ENCODE measurements at places on chromosomes 16 and 17.

- DNase-seq = no peak
Measured at GRCh38 chr16:70294385-70295025, 4.5 kb upstream of the DDX19B start.

DNA sequence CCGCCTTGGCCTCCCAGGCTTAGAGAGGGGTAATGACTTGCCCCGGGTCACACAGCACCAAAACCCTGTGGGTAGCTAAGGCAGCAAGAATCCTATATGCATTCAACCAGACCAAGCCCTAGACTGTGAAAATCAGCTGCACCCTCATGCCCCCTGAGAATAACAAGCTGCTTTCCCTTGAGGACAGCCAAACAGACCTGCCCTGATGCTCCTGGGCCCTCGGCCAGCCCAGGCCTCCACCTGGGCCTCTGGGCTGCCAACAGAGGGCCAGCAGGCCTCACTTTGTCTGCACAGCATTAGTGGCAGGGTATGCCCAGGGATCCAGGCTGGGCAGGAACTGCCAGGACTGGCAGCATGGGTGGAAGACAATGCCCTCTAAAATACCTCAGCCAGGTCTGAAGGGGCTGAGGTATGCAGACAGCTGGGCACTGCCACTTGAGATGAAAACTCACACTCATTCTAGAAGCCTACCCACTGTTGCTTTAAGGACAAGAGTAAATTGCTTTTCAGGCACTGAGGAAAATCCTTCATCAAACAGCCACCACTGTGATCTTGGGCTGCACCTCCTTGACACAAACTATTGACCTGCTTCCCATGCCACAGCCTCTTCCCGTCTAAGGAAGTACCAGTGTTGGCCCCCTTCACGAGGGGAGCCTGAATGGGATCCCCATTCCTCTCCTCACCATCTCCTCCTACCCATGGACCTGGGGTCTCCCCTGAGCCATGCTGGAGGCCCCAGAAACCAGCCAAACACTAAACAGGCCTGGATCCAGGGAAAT, 8.8 kb downstream of the ST3GAL2 start:
- no peak for DNase-seq

DNA sequence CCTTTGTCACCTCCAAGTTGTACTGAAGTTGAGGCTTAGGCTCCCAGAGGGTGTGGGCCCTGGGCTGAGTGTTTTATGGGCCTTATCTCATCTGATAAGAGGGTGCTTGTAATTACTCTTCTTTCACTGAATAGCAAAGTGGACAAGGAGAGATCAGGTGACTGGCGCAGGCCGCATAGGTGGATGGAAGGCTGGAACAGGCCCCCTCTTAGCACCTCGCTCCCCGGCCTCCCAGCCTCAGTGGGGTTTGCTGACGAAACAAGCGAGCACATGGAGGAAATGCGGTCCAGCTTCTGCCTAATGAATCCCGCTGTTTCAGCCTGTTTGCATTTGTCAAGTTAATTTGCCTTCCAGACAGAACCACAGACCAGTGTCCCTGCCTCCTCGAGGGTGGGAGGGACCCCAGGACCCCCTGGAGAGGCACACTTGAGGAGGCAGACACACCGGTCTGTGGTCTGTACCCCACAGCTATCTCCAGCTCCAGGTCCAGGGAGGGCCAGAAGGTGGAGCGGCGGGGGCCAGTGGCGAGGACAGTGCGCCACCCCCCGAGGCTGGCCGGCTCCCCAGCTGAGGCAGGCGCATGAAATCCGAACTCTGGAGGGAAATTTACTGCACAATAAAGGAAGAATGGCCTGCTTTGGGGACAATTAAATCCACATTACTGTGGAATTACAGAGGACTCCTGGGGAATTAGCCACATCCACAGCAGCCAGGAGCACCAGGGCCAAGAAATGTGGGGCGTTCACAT, 123.4 kb downstream of the NTN1 start:
- no peak for DNase-seq

DNA sequence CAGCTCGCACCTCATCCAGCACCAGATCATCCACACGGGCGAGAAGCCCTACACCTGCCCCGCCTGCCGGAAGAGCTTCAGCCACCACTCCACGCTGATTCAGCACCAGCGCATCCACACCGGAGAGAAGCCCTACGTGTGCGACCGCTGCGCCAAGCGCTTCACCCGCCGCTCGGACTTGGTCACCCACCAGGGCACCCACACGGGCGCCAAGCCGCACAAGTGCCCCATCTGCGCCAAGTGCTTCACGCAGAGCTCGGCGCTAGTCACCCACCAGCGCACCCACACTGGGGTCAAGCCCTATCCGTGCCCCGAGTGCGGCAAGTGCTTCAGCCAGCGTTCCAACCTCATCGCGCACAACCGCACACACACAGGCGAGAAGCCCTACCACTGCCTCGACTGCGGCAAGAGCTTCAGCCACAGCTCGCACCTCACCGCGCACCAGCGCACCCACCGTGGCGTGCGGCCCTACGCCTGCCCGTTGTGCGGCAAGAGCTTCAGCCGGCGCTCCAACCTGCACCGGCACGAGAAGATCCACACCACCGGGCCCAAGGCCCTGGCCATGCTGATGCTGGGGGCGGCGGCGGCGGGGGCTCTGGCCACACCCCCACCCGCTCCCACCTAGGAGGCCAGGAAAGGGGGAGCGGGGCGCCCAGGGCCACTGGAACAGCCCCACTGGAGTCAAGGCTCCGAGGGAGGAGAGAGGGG, 7.5 kb downstream of the ZNF205 start:
- no peak for DNase-seq

GRCh38 chr17:4721203-4722135, 9.8 kb upstream of the MED11 start:
- DNase-seq = no peak

DNA sequence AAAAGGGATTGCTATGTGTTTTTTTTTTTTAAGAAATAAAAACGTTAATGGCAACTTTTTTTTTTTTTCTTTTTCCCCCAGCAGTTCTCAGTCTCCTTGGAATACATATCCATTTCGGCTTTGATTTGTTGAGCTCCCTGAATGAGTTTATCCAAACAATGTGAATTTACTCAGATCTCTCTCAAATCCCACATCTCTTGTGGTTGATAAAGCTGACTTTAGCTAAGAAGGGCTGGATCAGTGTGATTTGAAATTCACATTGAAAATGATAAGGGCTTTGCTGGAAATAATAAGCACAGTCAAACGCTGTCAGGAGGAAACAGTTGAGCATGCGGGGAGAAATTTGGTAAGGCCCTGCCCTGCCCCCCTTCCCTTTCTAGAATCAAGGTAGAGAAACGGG, 74.1 kb upstream of the IRX3 start:
- DNase-seq = no peak

DNA sequence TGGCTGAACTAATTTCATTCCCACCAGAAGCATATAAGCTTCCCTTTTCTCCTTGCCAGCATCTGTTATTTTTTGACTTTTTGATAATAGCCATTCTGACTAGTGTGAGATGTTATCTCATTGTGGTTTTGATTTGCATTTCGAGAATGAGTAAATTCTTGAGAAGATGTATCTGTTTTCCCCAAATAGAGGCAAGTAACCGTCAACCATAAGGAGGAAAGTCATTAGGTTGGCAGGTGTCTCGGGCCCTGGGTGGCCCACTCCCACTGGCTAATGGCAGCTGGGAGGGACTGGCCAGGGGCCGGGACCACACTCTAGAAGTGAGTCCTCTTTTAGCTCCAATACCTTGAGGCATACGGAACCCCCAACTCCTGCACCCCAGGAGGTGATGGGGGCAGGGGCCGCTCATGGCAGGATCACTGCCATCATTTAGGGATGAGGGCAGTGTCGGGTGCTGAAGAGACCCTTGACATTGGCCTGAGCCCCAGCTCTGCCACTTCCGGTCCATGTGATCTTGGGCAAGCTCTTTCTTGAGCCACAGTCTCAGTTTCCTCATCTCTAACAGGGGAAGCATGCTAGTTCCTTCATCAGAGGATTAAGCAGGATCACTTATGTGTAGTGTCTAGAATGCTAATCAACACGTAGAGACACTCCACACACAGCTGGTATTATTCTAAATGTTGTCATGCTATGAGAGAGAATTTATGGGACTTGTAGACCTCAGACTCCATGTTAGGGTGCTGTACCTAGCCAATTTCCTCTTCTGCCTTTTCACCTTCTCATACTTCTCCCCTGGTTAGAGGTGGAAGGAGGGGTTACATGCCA, 44.3 kb downstream of the RGS9 start:
- DNase-seq = no peak

GRCh38 chr16:78648517-78648916, 549.1 kb downstream of the WWOX start:
- DNase-seq = no peak

GRCh38 chr17:15649861-15650421, 30.4 kb upstream of the FBXW10B start:
- no peak for DNase-seq

DNA sequence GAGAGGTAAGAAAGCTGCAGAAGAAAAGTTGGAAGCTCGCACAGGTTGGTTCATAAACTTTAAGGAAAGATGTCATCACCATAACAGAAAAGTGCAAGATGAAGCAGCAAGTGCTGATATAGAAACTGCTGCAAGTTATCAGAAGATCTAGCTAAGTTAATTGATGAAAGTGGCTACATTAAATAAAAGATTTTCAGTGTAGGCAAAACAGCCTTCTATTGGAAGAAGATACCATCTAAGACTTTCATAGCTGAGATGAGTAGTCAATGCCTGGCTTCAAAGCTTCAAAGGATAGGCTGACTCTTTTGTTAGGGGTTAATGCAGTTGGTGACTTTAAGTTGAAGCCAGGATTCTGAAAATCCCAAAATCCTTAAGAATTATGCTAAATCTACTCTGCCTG, 24.0 kb downstream of the CYLD start:
- DNase-seq = no peak

GRCh38 chr17:18959071-18959844, 7.3 kb downstream of the SLC5A10 start:
- DNase-seq = no peak

- DNase-seq = no peak
Measured at GRCh38 chr16:31074814-31075183, 577 bp downstream of the ZNF646 start.

- DNase-seq = no peak
Measured at GRCh38 chr16:13507530-13507929, 412.4 kb upstream of the ERCC4 start.

- DNase-seq = no peak
Measured at GRCh38 chr17:78387977-78388941, 9.8 kb downstream of the PGS1 start.

DNA sequence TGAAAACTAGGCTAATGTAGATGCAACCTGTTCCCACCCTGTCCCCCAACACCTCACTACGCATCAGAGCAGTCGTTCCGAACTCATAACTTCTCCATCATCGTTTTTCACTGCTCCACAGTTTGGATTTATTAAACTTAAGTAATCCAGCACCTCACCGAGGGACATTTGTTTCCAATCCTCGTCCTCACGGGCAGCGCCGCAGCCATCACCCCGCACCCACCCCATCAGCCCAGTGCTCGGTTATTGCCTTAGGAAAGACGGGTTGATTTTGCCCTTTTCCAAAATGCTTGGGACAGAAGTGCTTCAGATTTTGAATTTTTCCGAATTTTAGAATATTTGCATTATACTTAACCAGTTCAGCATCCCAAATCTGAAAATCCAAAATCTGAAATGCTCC, 71.0 kb upstream of the DOC2B start:
- no peak for DNase-seq

DNA sequence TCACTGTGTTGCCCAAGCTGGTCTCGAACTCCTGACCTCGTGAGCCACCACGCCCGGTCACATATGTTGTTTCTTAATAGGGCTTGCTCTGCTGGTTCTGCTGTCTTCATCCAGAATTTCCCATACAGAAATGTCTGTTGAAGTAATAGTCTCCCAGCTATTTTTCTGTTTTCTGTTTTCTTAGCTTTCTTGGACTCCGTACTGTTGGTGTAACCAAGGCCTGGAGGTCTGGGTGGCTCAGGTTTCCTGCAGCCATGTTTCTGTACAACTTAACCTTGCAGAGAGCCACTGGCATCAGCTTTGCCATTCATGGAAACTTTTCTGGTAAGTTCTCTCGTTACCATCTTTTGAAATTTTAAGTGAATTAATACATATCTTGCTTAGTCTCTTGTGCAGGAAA, 2.8 kb downstream of the SF3B3 start:
- no peak for DNase-seq

DNA sequence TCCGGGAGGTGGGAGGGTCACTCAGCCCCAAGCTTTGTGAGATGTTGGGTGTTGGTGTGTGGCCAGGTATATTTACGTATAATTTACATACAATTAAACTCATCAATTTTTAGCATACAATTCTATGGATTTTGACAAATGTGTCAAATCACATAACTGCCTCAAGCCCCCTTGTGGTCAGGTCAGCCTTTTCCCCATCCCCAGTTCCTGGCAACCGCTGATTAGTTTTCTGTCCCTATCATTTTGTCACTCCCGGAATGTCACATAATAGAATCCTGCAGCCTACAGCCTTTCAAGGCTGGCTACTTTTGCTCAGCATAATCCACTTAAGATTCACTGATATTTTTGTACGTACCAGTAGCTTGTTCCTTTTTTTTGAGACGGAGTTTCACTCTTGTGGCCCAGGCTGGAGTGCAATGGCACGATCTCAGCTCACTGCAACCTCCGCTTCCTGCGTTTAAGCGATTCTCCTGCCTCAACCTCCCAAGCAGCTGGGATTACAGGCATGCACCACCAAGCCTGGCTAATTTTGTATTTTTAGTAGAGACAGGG, 19.3 kb upstream of the RAI1 start:
- DNase-seq = no peak

DNA sequence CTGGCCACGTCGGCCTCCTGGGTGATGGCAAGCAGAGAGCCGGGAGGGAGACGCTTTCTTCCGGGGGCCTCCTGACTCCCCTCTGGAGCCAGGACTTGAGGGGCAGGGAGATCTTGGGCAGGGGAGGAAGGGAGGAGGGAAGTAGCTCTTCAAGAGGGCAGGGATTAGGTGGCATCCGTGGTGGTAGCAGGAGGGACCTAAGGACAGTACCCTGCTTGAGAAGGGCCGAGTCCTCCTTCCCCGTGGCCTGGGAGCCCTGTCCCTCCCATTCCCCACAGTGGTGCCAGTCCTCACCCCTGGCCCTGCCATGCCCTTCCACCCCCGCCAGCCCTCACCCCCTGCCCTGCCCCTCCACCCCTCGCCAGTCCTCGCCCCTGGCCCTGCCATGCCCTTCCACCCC, 12.6 kb downstream of the TAX1BP3 start:
- DNase-seq = no peak
